ENCODE measurements at places on chromosomes 11 and 22.

- no peak for DNase-seq
Observed at GRCh38 chr11:87299041-87299481, 261.3 kb downstream of the TMEM135 start.

DNA sequence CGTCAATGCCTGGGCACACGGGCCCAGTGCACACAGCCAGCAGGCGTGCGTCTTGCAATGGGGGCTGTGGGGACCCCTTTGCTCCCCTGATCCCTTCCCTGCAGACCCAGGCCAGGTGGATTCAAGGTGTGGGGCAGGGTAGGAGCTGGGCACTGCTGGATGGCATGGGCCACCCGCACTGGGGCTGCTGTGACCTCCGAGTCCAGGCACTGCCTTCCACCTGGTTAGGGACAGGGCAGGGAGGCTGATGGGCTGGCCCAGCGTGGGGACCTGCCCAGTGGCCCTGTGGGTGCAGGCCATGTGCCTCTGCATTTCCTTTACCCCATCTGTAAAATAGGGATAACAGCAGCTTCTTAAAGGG lies 22.9 kb downstream of the KCNQ1 start:
- DNase-seq = no peak

- DNase-seq = no peak
Observed at GRCh38 chr11:61474013-61474643, 34.4 kb upstream of the LRRC10B start.

DNA sequence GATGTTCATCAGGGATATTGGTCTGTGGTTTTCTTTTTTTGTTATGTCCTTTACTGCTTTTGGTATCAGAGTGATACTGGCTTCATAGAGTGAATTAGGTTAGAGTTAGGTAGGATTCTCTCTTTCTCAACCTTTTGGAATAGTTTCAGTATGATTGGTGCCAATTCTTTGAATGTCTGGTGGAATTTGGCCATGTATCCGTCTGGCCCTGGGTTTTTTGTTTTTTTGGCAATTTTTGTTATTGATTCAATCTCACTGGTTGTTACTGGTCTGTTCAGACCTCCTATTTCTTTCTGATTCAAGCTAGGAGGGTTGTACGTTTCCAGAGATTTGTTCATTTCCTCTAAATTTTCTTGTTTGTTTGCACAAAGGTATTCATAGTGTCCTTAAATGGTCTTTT lies 54.4 kb downstream of the ATXN10 start:
- no peak for DNase-seq

DNA sequence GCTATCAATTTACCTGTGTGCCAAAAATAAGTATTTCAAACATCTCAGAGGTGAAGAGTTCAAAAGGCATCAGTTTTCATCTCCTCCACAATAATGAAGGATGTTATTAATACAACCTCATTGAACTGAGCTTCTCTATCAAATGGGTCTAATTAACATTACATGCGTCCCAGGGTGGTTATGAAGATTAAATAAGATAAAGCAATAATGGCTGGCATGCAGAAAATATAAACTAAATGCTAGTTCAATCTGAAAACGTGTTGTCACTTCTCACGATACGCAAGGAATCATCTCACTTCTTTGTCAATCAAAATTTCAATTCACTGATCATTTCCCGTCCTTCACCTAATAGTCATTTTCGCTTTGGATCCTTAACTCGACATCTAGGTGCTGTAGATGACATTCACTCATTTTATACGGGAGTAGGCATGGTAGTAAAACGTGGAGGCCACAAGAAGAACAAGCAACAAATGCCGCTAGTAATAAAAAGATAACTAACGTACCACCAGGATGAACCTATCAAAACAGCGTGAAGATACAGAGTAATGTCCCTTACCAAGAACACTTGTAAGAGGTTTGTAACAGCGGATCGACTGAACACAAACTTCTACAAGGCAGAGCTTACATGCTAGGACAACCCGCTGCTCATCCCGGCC lies 918 bp downstream of the CHORDC1 start:
- DNase-seq = no peak

GRCh38 chr11:35165423-35166368 lies 26.7 kb downstream of the CD44 start:
- DNase-seq = no peak

GRCh38 chr11:60303661-60304060 lies 23.2 kb downstream of the MS4A4A start:
- DNase-seq = no peak

DNA sequence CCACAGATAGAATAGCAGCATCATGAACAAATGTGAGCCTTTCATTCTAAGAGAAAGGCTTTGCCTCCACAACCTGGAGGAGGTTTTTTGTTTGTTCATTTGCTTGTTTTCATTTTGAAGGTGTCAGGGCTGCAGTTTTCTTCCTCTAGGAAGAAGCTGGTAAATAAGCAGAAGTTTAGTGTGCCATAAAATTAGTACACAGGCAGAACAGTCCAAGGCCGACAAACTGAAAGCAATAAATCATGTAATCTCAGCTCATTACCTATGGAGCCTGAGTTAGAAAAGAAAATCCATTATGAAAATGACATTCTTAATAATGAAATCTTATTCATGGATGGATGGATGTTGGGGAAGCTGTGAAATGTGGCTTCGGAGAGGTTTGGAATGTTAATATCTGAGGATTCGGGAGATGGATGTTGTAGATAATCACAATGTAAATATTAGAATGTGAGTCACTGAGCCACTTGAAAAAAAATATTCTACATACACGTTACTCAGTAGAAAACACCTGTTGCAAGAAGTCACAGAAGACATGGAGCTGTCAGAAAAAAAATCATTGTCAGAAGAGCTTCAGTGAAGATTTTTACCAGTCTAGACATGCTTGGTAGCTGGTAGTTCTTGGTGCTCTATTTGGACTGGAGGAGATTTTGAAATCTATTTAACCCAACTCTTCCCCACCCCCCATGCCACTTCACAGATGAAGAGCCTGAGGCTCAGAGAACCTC lies 15.0 kb upstream of the ZDHHC13 start:
- no peak for DNase-seq

DNA sequence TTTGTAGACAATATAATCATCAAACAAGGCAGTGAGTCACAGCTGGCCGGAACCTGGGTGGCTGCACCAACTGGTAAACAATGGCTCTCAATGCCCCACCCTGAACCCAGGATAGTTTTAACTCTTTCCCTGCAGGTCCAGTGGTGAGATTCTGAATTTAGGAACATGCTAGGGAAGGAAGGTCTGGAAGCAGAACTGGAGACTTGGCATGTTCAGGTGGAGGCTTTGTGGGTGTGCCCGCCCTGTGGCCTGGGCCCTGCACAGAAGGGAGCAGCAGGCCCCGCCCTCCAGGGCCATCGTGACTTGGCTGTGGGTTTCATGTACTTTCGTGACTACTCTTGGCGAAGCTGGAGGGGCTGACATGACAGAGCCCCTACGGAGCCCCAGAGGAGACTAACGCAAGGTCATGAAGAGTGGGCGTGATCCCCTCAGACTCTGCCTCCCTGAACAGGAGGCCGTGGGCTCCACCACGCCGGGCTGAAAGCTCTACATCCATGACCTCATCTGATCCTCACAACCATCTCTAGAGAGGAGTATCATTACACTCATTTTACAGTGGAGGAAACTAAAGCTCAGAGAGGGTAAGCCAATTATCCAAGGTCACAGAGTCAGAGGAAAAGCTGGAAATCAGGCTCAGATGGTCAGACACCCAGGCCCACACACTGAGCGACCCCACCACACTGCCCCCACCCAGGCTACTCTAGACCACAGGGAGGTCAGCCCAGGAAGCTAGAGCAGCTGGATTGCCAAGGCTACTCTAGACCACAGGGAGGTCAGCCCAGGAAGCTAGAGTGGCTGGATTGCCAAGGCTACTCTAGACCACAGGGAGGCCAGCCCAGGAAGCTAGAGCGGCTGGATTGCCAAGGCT lies 27.3 kb downstream of the MAFF start:
- DNase-seq = no peak

GRCh38 chr11:47325271-47326041 lies 27.0 kb downstream of the MYBPC3 start:
- no peak for DNase-seq

- DNase-seq = peak; percentile 33
Observed at GRCh38 chr11:92707173-92707619, 262.3 kb upstream of the MTNR1B start.

- no peak for DNase-seq
Observed at GRCh38 chr11:60951606-60951903, 421 bp downstream of the SLC15A3 start.

GRCh38 chr11:41675205-41675604 lies 215.8 kb upstream of the LRRC4C start:
- DNase-seq = no peak

DNA sequence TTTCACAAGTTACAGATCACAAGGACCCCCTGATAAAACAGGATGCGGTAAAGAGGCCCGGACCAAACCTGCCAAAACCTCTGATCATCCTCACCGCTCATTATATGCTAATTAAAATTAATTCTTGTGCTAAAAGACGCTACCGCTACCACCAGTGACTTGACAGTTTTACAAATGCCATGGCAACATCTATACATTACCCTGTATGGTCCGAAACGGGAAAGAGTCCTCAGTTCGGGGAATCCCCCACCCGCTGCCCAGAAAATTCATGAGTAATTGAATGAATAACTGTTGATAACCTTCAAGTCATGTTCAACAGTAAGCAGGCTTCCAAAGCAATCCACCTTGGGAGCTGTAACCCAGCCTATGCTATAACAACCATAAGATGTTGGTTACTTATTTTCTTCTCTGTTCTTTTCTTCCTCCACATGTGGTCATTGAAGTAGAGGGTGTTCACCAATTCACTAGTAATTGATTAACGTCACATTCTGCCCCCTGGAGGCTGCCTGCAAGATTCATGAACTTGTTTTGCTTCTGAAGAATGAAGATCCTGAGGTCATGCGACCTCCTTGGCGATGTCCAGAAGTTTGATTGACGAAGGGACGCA lies 20.6 kb downstream of the APOBEC3H start:
- DNase-seq = peak; percentile 68

DNA sequence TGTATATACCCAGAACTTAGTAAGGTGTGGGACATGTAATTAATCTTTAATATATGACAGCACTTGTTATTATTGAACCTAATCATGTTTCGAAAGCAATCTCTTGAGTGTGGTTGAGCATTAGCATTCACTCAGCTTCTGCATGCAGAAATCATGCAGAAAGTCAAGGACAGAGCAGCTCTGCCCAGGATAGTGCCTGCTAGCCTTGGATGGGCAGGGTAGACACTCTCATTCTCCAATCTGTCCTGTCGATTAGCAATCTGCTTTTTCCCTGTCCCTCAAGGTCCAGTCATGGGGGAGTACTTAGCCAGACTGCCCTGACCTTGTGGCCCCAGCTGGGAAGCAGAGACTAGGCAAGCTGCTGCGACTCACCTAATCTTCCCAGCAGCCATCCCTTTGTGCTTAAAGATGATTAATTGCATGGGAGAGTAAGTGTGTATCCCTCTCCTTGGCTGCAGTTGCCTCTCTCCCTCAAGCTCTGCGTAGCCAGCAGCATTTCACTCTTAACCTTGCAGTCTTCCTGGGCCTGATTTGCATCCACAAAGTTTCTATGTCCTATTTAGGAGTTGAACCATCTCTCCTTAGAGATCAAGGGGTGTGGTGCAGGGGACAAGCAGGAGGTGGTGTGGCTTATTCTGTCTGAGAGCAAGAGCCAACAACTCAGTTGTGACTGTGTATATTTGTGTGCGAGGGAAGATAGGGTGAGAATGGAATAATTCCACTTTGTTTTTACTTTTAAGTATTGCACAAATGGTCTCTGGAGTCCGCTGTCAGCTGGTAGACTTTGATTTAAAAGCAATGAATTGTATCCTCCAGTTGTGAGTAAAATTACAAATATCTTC lies 101.4 kb downstream of the FDX1 start:
- DNase-seq = no peak

DNA sequence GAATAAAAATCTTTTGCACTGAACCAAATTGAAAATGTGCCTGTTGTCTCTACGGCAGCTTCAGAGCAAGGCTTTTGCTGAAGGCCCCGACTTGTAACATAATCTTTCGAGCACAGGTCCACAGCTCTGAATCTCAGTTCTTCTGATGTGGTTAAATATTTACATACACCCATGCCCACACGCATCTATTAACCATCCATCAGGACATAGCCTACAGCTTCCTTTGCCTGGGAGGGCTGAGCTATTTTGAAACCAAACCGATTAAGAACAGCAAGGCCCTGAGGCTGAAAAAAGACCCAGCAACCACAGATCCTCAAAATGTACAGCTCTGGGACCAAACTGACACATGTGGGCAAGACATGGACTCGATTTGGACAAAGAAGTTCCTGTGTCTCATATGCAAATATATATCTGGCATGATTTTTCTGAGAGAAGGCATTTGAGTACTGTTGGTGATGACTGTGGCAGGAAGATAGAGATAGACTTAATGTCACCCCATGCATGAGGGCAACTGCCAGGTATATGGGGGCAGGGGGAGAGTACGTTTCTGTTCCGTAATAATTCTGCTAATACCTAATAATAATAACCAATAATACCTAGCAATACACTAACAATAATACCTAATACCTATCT lies 322.7 kb upstream of the PLET1 start:
- DNase-seq = no peak

- no peak for DNase-seq
Observed at GRCh38 chr11:92424281-92424680, 199.7 kb downstream of the FAT3 start.

- no peak for DNase-seq
Observed at GRCh38 chr11:116533186-116533825, 239.5 kb downstream of the BUD13 start.

- DNase-seq = no peak
Observed at GRCh38 chr11:134071306-134071705, 2.4 kb downstream of the JAM3 start.

DNA sequence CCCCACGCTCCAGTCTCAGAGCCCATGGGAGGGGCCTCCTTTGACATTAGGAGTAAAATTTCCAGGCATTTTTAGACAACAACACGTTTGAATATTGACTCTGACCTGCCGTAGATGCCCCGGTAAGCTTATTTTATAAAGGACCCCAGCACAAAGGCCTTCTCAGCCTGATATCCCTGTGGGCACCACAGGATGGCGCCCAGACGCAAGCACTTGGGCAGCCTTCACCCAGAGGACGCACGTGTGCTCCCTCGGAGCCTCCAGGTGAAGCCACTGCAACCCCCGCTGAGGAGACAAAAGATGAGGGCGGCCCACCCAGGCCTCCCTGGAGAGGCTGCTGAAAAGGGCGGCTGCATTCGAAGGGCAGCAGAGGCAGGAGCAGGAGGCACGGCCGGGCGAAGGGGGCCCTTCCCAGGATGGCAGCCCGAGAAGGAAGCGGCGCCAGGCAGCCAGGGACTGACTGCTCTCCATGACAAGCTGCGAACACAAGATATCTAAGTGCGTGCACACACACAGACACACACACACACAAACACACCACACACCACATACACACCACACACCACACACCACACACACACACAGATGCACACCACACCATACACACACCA lies 15.2 kb upstream of the TH start:
- peak; percentile 67 for DNase-seq

Data from BE2C (cell line).